ENCODE measurements at places on chromosomes 16 and 17.

GRCh38 chr17:62652251-62653001 lies 25.0 kb downstream of the MRC2 start:
- no peak for DNase-seq

- no peak for DNase-seq
Measured at GRCh38 chr16:58513874-58514273, 1.4 kb upstream of the SETD6 start.

DNA sequence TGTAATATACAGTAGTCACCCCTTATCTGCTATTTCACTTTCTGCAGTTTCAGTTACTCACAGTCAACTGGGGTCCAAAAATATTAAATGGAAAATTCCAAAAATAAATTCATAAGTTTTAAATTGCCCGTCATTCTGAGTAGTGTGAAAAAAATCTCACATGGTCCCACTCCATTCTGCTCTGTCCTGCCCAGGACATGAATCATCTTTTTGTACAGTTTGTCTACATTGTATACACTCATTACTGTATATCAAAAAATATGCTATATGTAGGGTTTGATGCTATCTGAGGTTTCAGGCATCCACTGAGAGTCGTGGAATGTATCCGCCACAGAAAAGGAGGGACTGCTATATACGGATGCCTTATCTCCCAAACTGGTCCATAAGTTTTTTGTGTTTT lies 16.0 kb upstream of the APPBP2 start:
- no peak for DNase-seq

DNA sequence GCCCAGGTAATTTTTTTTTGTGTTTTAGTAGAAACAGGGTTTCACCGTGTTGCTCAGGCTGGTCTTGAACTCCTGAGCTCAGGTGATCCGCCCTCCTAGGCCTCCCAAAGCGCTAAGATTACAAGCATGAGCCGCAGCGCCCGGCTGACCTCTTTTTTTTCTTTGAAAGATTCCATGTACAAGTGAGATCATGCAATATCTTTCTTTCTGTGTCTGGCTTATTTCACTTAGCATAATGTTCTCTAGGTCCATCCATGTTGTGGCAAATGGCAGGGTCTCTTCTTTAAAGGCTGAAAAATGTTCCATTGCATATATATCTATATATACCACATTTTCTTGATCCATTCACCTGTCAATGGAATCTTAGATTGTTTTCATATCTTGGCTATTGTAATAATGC lies 255.0 kb upstream of the MYOCD start:
- no peak for DNase-seq

DNA sequence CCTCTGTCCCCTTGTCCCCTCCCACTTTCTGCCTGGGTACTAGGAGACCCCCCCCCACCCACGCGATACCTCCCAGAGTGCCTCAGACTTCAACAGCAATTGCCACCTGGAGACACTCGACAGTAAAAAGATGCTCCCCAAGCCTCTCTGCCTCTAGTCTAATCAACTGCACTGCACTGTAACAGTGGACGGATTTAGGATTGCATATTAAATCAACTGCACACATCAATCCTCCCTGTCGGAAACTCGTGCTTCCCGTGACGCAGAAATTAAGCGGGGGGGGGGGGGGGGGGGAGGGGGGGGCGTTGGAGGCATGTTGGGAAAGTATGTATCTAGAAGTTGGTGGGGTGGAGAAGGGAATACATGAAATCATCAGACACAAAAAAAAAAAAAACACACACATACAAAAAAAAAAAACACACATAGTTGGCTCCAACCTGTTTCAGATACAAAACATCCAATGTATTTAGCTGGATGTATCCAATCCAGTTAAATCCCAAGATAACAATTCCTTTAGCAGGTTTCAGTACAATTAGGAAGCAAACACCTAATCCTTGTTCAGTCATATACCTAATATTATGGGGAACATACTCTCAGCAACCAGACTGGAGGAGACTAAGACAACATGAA lies 29.7 kb downstream of the FAM222B start:
- DNase-seq: no peak
